ENCODE measurements at places on chromosomes 3 and 15.

- no peak for DNase-seq
Observed at GRCh38 chr3:172154768-172155664, 115.6 kb downstream of the FNDC3B start.

DNA sequence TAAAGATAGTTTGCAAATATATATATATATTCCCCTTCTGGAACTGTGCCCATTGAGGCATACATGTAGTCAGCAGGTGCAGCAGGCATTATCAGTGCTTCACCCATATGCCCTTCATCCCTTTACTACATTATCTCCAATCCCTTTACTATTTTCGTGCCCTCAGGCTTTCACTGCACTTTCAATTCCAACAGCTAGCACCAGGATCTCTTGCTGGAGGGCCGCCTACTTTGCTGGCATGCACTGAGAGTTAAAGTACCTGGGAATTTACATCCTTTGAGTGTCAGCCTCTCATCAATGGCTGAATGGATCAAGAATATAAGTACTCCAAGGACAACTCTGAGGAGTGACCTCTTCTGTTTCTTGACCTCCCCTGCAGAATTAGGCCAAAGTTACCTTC is 222.1 kb upstream of the CFAP20DC start:
- no peak for DNase-seq

GRCh38 chr3:193869221-193870201 is 266.4 kb upstream of the HES1 start:
- DNase-seq, result peak; percentile 39

- DNase-seq, result no peak
Observed at GRCh38 chr3:193560870-193561269, 6.2 kb upstream of the ATP13A4 start.

GRCh38 chr3:43506644-43507043 is 115.2 kb downstream of the ANO10 start:
- no peak for DNase-seq

- DNase-seq, result no peak
Observed at GRCh38 chr15:50820808-50821382, 55.4 kb upstream of the SPPL2A start.

Measured in adrenal gland (tissue), 19 donors.